Stimulated activated CD4-positive, alpha-beta T cell treated with anti-CD3 and anti-CD28 coated beads, TNF-alpha, amount 100 ng/mL, for 4 hours (primary cell): ENCODE measurements at places on chromosomes 1 and 21.

DNA sequence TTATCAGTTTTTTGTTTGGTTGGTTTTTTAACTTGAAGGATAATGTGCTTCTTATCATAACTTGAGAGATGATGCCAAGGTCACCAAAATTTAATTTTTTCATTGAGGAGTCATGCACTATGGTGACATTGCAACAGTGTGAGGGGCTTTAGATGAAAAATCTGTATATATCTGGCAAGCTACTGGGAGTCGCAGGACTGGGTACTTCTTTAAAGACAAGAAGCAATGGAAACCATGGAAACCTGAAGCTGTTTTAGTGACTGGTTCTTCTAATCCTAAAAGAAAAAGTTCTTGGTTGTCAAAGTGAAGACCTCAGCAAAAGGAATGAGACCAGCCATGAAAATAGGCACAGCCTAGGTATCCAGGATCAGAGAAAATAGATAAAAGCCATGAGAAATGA, 31.1 kb downstream of the ZC3H11B start:
- DNase-seq: no peak

GRCh38 chr1:179968994-179969919, 14.6 kb downstream of the CEP350 start:
- no peak for DNase-seq

DNA sequence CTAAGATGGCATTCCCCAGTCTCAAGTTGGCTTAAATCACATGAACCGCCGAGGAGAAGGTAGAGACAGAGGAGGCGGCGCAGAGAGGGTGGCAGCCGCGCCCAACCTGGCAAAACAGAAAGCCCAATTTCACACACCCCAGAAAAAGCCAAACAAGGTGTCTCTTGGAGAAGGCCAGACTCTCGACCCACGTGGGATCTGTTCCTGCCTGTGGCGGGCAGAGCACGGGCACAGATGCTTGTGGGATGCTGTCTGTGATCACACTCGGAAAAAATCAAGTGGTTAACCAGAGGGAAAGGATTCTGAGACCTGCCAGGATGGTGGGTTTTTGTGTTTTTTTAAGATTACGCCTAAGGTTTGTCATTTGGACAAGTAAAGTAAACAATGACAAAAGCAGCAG, 80.7 kb downstream of the MRPL37 start:
- no peak for DNase-seq

GRCh38 chr21:34354836-34355235, 9.0 kb upstream of the KCNE2 start:
- DNase-seq: no peak

DNA sequence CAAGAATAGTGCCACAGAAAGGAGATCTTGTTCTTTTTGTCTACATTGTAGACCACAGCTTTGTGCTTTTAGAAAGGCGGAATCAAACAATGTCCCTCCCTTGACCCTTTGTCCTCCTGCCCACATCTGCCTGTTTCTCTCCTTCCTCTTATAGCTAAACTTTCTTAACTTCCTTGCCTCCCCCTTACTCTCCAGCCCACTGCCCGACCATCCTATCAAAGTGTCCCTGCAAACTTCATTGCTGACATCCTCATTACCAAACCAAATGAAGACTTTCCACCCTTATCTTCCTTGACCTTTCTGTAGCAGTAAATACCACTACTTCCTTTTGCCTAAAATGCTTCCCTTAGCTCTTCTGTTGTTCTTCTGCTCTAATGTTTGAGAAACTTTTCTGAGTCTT, 5.0 kb downstream of the SELP start:
- no peak for DNase-seq

GRCh38 chr1:17441265-17441992, 2.0 kb upstream of the RCC2 start:
- DNase-seq: no peak

- DNase-seq: no peak
These were observed 20.4 kb downstream of the H3-3A start for GRCh38 chr1:226082959-226083301.

DNA sequence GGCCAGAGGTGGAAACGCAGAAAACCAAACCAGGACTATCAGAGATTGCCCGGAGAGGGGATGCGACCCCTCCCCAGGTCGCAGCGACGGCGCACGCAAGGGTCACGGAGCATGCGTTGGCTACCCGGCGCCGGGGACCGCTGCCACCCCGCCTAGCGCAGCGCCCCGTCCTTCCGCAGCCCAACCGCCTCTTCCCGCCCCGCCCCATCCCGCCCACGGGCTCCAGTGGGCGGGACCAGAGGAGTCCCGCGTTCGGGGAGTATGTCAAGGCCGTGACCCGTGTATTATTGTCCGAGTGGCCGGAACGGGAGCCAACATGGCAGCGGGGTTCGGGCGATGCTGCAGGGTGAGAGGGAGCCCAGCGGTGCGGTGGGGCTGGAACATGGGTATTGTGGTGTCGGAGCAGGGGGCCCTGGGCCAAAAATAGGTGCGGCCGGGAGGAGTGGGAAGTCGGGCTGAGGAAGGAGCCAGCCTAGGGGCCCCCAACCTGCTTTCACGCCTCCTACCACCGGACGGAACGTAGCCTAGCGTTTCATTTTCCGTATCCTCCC, at the start of gene ACADM:
ACADM (plus strand) TSS at position 238 of the 551 bp plus-strand sequence; CDS start at position 317, 79 bp downstream.
- DNase-seq: peak; percentile 81
